ENCODE measurements at places on chromosomes 7 and 10.

- DNase-seq = no peak
Measured at GRCh38 chr10:119105155-119105554, 1.2 kb downstream of the DENND10 start.

DNA sequence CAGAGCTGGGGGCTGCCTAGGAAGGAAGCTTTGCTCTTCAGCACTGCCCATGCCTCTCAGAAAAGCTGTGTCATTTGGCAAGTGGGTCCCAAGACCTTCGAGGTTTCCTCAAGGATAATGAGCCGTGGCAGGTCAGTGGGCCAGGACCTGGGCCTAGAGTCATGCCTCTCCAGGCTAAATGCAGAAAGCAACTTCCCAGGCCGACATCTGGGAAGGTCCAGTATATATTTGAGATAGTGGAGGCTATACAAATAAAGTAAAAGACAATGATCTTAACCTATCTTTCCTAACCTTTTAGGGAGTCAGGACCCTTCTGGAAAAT is 2.4 kb upstream of the HOXA10 start:
- no peak for DNase-seq

DNA sequence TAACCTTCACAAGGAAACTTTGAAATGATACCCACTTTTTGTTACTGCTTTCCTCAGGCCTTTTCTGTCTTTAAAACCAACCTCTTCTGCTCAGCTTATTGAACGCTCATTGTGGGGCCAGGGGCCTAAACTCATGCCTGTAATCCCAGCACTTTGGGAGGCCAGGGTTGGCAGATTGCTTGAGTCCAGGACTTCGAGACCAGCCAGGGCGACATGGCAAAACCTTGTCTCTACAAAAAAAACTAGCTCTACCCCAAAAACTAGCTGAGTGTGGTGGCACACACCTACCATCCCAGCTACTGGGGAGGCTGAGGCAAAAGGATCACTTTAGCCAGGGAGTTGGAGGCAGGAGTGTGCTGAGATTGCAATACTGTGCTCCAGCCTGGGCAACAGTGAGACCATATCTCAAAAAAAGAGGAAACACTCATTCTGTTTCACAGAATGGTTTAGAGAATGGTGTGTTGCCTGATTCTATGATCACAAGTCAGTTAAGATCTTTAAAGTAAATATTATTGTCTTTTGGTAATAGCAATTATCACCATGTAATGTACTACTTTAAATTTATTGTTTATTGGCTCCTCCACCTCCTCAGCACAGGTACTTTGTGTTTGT is 51.1 kb downstream of the KCTD7 start:
- no peak for DNase-seq

DNA sequence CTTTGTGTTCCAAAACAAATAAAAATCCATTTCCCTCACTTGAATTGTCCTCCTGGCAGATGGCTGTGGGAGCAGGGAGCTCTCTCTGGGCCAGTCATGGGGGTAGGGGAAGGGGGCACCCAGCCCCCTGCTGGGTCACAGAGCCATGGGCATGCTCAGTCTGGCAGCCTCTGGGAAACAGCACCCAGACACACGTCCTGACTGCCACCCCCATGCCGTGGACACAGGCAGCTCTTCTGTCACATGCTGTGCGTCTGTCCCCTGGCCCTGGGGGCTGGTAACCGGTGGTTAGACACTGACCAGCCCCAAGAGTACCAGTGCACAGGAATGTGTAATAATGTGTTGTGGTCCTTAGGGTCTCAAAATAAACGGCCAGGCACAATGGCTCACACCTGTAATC is 47.0 kb downstream of the RASGEF1A start:
- DNase-seq = no peak

- DNase-seq = no peak
Measured at GRCh38 chr10:112261281-112261822, 21.8 kb upstream of the TECTB start.

DNA sequence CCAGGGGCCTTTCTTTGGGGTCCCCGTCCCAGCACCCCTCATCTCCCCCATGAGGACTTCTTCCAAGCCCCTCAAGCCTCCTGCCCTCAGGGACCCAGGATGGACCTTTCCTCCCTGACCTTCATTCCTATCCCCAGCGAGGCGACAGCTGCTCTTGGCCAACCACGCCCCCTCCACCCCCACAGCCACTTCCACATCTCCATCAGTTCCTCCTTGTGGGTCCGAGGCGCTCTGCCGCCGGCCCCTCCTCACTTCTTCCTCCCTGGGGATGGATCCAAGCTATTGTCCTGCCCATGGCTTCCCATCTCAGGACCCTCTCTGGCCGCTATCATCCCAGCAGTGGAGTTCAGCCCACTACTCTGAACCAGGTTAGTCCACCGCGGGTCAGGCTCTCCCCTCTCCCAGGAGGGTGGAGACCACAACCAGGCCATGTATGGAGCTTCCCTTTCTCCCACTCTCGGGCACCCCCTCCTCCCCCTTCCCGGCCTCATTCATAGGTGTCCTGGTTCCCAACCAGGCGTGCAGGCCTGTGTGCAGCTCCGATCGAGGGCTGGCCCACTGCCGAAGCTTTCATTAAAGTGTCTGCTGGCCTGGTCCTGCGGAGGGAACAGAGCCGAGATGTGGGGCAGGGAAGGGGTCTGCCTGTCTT is 1.7 kb upstream of the SH2B2 start:
- DNase-seq = no peak

DNA sequence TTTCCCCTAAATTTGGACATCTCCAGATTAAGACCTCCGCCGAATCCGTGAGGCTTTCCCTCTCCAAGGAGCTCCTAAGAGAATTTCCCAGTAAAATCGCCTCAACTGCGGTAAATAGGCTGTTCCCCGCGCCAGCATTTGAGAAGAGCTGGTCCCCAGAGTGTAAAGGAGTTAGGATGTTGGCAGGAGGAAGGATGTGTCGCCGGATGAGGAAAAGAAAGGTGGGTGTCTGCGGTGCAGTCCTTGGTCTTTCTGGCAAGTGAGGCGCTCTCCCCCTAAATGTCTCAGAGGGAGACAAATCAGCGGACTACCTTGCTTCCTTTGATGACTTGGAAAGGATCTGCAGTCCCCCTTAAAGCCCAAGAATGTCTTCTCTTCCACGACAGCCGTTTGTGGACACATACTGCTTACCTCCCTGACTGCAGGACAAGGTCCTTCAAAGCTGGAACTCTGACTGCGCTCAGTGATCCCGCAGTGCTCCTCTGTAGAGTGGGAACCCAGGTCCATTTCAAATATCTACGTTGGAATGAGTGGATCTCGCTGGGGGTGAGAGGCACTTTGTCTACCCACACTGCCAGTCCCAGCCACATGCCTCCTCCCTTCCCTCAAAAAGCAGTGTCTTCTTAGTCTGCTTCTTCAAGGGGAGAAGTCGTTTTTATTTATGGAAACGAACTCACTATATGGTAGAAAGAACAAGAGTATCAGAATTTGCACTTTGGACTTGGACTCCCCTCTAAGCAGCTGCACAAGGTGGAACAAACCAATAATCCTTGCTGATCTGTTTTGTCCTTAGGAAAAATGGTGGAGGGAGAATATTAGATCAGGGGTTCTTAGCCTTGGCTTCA is 1.1 kb upstream of the DLG5 start:
- DNase-seq = no peak

DNA sequence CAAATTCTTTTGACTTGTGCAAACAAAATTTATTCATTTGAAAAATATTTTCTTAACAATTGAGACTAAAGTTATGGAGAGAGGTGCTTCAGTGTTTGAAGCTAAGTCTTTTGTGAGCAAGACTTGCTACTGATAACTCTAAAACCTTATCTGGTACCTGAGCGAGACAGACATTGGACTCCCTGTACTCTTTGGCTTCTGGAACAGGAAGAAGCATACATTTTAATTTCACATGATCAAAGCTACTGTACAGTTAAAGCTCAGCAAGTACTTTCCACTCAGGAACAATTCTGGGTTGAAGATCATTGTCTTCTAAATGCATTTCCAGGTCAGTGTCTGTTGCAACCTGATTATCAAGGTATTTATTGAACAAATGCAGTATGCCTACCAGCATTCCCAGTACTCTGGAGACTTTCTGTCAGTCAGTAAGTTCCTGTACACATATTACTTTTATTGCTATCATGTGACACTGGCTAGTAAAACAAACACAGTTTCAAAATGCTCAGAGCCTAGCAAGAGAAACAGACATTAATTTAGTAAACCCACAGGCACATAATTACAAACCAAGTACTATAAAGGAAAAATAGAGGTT is 42.4 kb downstream of the CABCOCO1 start:
- no peak for DNase-seq
